ENCODE measurements at places on chromosomes 5 and 9.

- DNase-seq: no peak
Observed at GRCh38 chr5:54902791-54903473, 82.5 kb downstream of the ESM1 start.

DNA sequence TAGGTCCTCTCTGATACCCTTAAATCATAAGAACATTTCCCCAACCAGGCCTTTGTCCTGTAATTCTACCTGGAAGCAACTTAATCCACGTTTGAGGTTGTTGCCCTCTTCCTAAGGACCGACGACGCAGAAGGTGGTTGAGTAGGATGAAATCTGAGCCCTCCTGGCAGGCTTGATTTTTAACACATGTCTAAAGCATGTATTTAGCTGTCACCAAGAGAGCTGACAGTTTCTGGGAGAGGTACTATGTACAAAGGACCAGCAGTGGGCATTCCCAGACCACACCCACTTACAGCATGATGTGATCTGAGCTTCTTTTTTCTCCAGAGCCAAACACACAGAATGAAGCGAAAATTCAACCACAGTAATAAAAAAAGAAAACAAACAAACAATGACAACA lies 260.9 kb downstream of the SH3GL2 start:
- no peak for DNase-seq

DNA sequence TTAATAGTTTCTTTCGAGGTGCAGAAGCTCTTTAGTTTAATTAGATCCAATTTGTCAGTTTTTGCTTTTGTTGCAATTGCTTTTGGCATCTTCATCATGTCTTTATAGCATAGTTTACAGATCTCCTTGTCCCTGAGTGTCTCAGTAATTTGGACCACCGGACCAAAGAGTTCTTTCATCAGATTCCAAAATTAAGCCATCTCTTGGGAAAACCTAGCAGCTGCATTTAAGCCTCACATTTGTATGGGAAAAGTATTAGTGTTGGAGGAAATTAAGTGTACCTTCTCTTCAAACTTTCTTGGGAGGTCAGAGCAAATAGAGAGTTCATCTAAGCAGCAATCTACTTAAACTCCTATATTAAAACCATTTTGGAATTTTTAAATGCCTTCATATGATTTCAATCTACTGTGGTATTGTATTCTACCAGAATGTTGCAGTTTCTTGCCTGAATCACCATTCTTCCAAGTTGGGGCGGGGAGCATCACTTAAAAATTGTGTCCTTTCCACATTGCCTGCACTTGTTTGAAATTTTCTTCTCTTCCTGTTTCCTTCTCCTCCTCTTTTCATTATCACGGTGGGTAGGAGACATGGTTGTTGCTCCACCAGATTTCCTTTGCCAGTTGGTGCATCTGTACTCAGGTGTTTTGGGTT lies 97.3 kb upstream of the DAB2 start:
- DNase-seq: no peak

- DNase-seq: no peak
Observed at GRCh38 chr5:123690821-123691220, 178.8 kb downstream of the CSNK1G3 start.

- DNase-seq: no peak
Observed at GRCh38 chr9:77595426-77596095, 52.6 kb downstream of the GNA14 start.

GRCh38 chr5:2742921-2743679 lies 8.4 kb downstream of the IRX2 start:
- DNase-seq: no peak

- no peak for DNase-seq
Observed at GRCh38 chr9:38373679-38374078, 18.8 kb upstream of the ALDH1B1 start.

- no peak for DNase-seq
Observed at GRCh38 chr5:40001796-40002195, 577.0 kb upstream of the DAB2 start.

DNA sequence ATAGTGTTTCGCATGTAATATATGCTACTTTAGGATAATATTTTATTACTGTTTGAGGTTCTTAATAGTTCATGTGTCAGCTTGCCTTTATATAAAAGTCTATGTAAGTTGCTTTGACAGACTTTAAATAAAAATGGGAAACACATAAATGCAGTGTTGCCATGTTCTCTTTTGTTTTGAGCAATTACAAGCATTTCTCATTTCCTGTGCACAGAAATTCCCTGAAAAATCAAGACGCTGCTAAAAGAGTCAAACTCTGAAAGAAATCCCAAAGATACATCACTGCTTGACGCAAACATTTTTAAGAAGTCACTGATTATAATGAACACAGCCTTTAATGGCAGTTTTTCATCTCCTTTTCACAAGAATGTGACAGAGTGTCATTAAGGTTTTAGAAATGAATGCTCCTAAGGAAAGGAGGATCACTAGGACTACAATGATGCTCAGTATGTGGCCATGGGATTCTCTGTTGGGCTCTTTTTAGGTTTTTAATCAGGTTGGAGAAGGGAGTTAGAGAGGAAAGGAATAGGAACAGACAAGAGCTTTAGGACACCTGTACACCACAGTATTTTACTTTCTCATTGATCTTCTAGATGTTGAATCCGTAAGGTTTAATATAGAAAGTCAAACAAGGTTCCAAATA lies 29.4 kb downstream of the ZCCHC7 start:
- DNase-seq: no peak

DNA sequence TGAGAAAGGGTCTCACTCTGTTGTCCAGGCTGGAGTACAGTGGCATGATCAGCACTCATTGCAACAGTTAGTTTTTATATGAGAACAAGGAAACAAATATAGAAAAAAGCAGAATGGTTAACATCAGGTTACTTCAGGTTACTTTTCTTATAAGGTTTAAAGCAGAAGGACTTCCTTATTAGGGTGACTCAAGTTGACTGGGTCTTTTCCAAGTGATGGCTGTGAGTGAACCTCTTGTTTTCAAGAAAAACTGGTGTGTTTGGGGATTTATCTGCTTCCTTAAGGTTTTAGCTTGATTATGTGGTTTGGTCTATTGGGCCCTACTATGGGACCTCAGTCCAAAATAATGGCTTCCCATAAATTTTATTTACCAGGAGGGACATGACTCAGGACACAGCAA lies 99.2 kb downstream of the ARRDC3 start:
- DNase-seq: no peak

- no peak for DNase-seq
Observed at GRCh38 chr5:117953272-117953671, 1035.1 kb downstream of the DTWD2 start.

DNA sequence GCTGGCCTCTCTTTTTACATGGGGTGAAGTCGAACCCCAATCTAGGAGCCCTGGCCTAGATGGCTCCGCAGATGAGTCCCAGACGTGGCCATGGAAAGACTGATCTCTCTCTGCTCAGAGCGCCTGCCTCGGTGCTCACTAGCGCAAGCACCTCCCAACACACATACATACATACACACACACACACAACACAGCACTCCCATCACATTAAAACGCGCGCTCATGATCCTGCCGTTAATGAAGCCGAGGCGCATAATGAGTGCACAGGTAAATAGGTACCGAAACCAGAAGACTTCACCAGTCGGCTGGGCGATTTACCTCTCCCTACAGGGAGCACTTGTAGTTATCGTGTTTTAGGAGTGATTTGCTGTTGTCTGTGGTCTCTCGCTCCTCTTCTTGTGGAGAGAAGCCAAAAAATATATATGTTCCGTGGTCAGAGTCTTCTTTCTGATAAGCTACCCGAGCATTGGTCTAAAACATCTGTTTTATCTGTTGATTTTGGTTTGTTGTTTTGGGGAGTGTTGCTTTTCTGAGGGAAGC lies 207.7 kb downstream of the MEF2C start:
- DNase-seq: no peak

GRCh38 chr9:17004500-17004899 lies 130.3 kb upstream of the CNTLN start:
- no peak for DNase-seq

GRCh38 chr9:125470767-125471580 lies 209.3 kb downstream of the GAPVD1 start:
- DNase-seq: no peak

GRCh38 chr5:101306391-101307137 lies 403.5 kb upstream of the ST8SIA4 start:
- DNase-seq: no peak

Data from CD4-positive, alpha-beta T cell treated with Interleukin-15 for 1 hour (primary cell).